ENCODE measurements at places on chromosomes 6 and 20.

GRCh38 chr20:2872459-2873009, 747 bp upstream of the PTPRA start:
- peak; percentile 67 for DNase-seq

GRCh38 chr6:115896538-115897129, 164.1 kb downstream of the FRK start:
- no peak for DNase-seq

GRCh38 chr6:33740794-33741193, 5.9 kb downstream of the IP6K3 start:
- no peak for DNase-seq

DNA sequence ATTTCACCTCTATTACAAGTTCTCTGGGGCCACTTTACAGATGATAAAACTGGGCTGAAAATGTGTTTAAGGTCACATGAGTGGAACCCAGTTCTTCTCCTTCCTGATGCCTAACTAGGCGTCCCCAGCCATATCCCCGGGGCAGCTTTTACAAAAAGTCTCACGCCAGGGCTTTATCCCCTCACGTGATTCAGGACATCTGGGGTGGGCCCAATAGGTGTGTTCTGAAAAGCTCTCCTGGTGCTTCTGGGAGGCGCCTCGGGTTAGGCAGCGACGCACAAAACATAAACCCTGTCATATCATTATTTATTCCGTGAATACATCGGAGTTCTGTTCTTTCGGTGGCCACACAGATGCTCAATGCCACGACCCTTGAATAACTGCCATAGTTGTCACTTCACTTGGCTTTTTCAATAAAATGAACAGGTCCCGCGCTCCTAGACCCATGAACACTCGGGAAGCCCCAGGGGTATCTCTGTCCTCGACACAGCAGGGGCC, 32.1 kb downstream of the SF3B5 start:
- DNase-seq: no peak

GRCh38 chr6:147503587-147503986, 4.9 kb upstream of the SAMD5 start:
- DNase-seq: no peak
